ENCODE measurements at places on chromosomes 1 and 21.
A peak's percentile ranks its signal among the peaks of the same experiment; 100 is the strongest.

GRCh38 chr1:205313563-205314308 lies 7.8 kb downstream of the NUAK2 start:
- DNase-seq, result peak; percentile 76

- no peak for DNase-seq
These were observed 572.7 kb downstream of the NPHP4 start for GRCh38 chr1:5419501-5419900.

GRCh38 chr1:172581779-172582178 lies 48.8 kb downstream of the SUCO start:
- no peak for DNase-seq

- DNase-seq, result no peak
These were observed 632 bp upstream of the FALEC start for GRCh38 chr1:150514913-150515327.

DNA sequence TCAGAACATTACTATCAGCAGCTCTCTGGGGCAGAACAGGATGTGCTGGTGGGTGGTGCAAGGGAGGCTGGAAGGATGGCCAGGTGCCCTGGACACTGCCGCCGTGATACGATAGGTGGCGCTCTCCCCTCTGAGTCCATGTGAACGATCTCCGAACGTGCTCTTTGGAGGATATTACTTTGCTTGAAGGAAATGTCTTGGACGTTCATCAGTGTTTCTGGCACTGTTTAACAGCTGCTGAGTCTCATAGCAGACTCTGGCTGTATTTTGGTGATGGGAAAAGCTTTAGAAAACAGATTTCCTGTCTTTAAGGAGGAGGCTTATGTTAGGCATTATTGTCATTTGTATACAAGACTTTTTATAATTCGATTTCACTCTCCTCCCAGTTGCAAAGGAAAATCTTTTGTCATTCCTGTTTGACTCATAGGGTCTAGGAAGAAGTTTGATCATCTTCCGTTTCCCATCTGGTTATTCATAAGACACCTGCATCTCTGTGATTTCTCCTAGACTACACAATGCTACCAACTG lies 386.2 kb upstream of the ADGRL2 start:
- peak; percentile 11 for DNase-seq

GRCh38 chr1:147547065-147547464 lies 5.8 kb downstream of the BCL9 start:
- DNase-seq, result no peak

- peak; percentile 8 for DNase-seq
These were observed 305.1 kb downstream of the NPHP4 start for GRCh38 chr1:5686925-5687706.

GRCh38 chr1:26044971-26045721 lies 772 bp downstream of the SLC30A2 start:
- DNase-seq, result no peak

DNA sequence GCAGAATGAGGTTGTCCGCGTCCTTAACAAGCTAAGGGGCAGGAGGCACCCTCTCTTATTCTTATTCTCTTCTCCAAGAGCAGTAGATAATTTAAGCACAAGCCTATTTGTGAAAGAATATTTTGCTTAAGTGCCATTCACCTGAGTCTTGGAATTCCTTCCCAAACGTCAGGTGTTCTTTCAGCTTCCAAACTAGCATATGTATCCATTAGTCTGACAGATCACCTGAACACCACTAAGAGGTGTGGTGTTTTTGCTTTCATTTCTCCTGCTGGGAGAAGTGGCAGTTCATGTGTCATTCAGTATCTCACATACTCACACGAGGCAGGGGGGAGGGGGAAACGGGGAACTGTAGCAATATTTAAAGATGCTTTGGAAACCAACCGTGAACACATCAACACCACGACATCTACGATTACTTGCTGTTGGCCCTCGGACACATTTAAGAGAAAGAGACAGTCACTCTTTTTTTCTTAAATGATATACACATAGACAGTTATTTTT lies 45.5 kb upstream of the RBM15 start:
- DNase-seq, result no peak

- no peak for DNase-seq
These were observed 102.4 kb upstream of the PKN2 start for GRCh38 chr1:88581703-88582102.

- no peak for DNase-seq
These were observed 45.7 kb upstream of the BATF3 start for GRCh38 chr1:212745303-212745702.

GRCh38 chr1:187383366-187383765 lies 554.6 kb downstream of the PLA2G4A start:
- no peak for DNase-seq

DNA sequence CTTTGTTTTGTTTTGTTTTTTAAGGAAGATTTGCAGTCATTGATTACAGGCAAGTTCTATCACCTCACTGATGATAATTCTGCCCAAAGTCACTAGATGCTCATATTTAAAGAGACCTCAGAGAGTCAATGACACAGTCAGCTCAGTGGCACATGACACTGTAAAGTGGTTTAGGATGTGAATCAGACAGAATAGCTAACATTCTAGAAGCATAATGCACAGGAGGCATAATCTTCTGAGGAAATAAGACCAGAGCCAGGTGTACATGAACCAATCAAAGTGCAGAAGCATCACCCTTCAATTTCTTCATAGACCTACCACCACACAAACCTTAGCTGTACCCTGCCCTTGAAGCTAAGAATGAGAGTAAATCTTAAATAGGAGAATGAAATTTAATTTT lies 268.5 kb downstream of the BRINP2 start:
- no peak for DNase-seq
